Fibroblast of skin of left quadriceps (primary cell): ENCODE measurements at places on chromosomes 7 and 10.

DNA sequence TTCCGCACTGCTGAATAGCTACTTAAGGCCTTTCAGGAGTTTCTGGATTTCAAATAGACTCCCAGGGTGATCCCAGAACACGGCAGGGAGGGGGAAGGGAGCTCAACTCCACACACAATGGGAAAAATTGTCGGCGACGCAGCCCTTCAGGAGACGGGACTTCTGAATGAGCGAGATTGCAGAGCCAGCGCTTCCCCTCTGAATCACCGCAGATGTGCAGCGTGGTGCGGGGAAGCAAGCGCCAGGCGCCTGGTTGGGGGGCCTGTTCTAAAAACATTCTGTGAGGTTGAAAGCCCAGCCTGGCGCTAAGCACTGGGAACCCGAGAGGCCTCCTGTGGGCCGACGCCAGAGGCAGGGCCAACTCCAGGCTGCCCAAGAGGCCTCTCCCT is 163.3 kb downstream of the MAD1L1 start:
- peak; percentile 14 for DNase-seq

GRCh38 chr7:7438851-7439250 is 96.8 kb downstream of the COL28A1 start:
- DNase-seq: peak; percentile 91

GRCh38 chr7:105279688-105280007 is 109.1 kb downstream of the SRPK2 start:
- no peak for DNase-seq

DNA sequence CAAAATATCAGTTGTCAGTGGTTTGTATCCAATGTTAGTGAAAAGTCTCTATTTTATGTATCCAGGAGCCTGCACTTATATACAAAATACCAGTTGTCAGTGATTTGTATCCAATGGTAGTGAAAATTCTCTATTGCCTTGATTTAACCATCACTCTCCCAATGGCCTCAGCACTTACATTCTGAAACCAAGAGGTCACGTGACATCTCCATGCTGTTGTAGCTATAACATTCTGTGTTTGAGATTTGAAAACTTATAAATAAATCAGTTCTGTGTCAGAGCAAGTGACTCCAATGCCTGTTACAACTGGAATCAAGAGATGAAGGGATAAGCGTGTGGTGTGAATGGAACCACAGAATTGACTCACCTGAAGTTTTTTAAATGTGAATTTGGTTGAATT is 30.6 kb upstream of the GATA3 start:
- DNase-seq: no peak

- no peak for DNase-seq
Observed at GRCh38 chr7:117759950-117760640, 113.1 kb downstream of the CTTNBP2 start.

- peak; percentile 7 for DNase-seq
Observed at GRCh38 chr7:139958599-139959284, 104.0 kb downstream of the PARP12 start.

GRCh38 chr7:8605221-8605620 is 171.8 kb downstream of the NXPH1 start:
- no peak for DNase-seq

DNA sequence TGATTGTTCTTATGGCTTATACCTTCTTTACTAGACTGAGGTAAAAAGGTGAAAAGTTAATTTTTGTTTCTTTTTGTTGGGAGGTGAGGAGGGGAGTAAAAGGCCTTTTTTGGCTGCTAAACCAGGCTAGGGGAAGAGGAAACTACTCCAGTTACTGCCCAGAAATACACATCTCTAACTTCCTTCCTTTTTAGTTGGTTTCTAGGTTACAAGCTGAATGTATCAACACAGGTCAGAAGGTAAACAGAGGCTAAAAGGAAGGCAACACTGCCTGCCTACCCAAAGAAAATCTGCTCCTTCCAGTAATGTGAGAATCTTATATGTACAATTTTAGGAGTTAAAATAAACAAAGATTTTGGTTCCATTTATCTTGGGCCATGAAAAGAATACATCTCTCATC is 140.4 kb downstream of the NRBF2 start:
- no peak for DNase-seq

DNA sequence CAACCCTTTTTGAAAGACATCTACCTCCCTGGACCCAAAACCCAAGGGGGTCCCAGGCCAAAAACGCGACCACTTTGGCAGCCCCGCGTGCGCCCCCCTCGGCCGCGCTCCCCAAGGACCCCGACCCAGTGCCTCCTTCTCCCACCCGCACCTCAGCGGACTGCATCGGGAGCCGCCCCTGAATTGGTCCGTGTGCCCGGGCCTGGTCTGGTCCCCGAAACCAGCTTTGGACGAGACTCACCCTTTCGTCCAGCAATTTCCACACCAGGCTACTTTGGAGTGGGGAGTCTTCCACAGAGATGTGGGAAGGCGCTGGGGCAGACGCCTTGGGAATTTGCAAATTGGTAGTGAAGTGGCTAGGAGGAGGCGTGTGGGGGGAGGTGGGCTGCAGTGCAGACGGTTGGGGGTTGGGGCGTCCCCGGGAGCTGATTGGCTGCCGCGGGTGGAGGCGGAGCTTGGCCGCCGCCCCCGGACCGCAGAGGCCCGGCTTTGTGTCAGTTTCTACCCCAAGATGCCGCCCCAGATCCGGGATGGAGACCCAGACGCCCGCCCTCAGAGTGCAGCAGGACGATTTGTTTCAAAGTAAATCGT is 16.9 kb downstream of the TCAF1 start:
- DNase-seq: peak; percentile 43
